ENCODE measurements at places on chromosomes 4 and X.

DNA sequence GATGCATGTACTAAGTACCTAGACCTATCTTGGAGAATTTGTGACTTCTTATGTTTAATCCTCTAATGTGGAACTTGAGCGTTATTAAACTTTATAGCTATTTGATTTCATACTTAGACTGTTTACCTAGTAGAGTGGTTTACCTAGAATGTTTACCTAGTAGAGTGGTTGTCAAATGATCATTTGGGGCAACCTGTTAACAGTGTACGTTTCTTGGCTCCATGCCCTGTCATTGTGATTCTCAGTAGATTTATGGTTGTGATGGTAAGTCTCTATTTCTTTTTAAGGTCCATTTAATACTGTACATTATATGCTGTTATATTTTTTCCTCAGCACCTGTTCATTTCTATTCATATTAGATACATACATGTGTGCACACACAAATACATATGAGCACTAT lies 233.0 kb upstream of the MAD2L1 start:
- DNase-seq = no peak

DNA sequence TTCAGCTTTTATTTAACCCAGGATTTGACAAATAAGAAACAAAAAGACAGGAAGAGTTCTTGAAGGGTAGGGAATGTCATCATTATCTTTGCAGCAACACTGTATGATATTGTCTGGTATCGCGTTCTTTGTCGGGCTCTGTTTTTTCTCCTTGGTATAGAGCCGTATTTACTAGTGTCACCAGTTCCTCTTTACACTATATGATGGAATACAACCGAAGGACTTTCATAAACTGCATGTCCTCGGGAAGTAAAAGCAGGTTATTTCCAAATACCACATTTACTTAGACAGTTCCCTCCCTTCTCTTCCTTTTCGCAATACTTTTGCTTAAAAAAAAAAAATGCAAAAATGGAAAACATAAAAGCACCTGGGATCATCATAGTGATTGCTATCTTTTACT lies 96.6 kb upstream of the IL13RA1 start:
- no peak for DNase-seq

- no peak for DNase-seq
These were observed 192.7 kb upstream of the S100G start for GRCh38 chrX:16457239-16457638.

DNA sequence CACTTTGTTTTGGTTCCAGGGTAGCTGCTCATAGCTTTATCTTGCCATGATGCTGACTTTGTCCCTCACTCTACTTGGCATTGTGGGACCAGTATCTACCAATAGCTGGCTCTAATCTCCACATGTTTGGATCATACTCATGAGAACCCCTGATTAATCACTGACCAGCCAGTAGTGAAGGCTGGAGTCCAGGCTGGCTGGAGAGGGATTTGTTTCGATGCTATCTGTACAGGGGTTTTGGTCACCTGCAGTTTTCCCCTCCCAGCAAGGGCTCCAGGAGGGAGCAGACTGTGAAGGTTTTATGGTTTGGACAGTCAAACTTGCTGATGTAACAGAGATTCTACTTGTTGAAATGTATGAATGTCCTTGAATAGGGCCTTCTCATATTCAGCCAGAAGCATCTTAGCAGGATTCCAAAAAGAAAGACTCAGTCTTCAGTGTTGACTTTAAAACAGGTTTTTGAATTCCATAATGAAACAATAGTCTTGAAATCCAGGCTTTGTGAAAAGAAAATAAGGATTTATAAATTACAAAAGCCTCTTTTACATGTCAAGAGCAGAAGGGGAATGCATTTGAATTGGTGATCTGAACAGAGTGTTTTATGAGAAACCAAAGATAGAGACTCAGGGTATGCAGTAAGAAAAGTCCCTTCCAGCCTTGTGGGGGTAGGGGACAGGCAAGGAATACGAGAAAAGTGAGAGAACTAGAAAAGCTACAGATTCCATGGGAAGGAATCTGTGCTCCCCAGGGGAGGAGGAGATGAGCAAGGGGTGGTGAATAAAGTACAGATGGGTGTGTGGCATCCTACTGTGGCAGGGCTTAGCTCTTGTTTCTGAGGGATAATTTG lies 103.1 kb upstream of the SHISA3 start:
- DNase-seq = no peak

DNA sequence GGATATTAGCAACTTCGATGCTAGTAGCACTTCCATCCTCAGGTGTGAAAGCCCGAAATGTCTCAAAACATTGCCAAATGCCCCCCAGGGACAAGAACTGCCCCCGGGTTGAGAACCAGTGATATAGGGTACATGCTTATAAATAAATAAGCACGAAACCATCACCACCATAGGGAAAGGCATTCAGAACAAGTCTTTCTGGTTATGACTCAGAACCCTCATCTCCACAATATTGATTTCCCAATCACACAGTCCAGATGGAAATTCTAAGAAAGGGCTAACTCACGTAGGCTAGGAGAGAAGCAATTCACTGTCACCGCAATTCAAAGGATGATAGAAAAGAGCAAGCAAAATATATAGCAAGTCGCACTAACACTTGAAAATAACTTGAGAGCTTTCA lies 84.8 kb downstream of the ANOS1 start:
- DNase-seq = no peak

DNA sequence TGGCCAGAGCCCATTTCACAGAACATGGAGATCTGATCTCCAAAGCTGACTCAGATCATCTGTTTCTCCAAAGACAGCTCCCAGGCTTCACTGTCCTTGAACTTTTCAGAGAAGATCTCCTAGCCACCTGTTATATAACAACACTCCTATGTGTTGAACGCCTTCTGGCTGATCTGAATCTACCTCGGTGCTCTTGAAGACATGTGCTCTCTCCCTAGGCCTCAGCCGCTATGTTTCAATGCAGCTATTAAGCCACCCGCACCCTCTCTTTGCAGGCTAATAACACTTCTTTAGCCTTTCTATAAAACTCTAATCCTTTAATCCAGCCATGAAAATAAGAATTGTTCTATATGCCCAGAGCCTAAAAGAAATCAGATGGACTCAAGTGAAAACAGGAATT lies 34.9 kb downstream of the SEL1L3 start:
- DNase-seq = no peak

- peak; percentile 95 for DNase-seq
These were observed 482 bp upstream of the CDS1 start for GRCh38 chr4:84582302-84582987.

GRCh38 chr4:122921971-122922876 lies at the start of gene NUDT6:
Gene NUDT6 (minus strand): TSS chr4:122922597. CDS start chr4:122922572, 25 bp downstream.
- peak; percentile 5 for DNase-seq

GRCh38 chrX:32024072-32024471 lies 952.2 kb upstream of the FTHL17 start:
- DNase-seq = no peak

GRCh38 chr4:156672492-156673305 lies 298.9 kb downstream of the PDGFC start:
- DNase-seq = no peak

DNA sequence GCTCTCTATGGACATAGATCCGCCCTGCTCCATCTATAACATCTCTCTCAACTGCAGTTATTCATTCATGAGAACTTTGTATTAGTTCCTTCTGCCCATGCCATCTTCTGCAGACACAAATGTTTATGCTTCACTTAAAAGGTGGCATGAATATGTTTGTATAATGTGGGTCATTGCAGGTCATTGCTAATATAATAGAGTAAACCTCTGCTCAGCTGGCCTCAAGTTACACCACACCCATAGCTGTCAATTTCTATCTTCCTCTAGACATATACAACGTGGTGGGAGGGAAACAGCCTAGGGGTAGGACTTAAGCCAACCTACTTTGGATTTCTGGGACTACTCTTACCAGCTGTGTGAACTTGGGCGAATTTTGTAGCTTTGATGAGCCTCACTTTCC lies 129.8 kb downstream of the ATXN3L start:
- DNase-seq = no peak

GRCh38 chr4:38237139-38237538 lies 276.9 kb downstream of the PTTG2 start:
- no peak for DNase-seq
